ENCODE measurements at places on chromosomes 13 and 19. TPM values are rescaled to one million over a fixed set of nuclear protein-coding genes. Genes with fewer than 3 reads are reported as not detected.

GJB6 gene
- 11.0 TPM for total RNA-seq

LILRB5 gene
- not detected for total RNA-seq

GAPDHS gene
- not detected for total RNA-seq

SUGT1 gene
- 42.8 TPM for total RNA-seq

SHD gene
- not detected for total RNA-seq

SETDB2 gene
- total RNA-seq, result 14.3 TPM

ZSCAN1 gene
- not detected for total RNA-seq

GPC6 gene
- not detected for total RNA-seq

ARRDC5 gene
- total RNA-seq, result 0.26 TPM

MEIS3 gene
- not detected for total RNA-seq

ZNF229 gene
- 0.41 TPM for total RNA-seq

IL4I1 gene
- total RNA-seq, result 12.3 TPM

PPP1R13L gene
- 6.4 TPM for total RNA-seq

SERPINE3 gene
- total RNA-seq, result not detected

CYP2A6 gene
- not detected for total RNA-seq

CYP4F8 gene
- not detected for total RNA-seq

IL17D gene
- 0.15 TPM for total RNA-seq

PLVAP gene
- total RNA-seq, result not detected

ZNF763 gene
- 0.85 TPM for total RNA-seq

KCNC3 gene
- total RNA-seq, result 1.3 TPM

FFAR3 gene
- not detected for total RNA-seq

LCP1 gene
- 923 TPM for total RNA-seq

ETV2 gene
- total RNA-seq, result 1.9 TPM

HRC gene
- not detected for total RNA-seq

C3 gene
- total RNA-seq, result 0.67 TPM

OR4F17 gene
- not detected for total RNA-seq

C19orf38 gene
- 1.2 TPM for total RNA-seq

SOHLH2 gene
- not detected for total RNA-seq

ZNF836 gene
- total RNA-seq, result 12.6 TPM

GJA3 gene
- 0.75 TPM for total RNA-seq

FRY gene
- 1.2 TPM for total RNA-seq

KL gene
- total RNA-seq, result 0.23 TPM

HS6ST3 gene
- total RNA-seq, result not detected

METTL21C gene
- total RNA-seq, result not detected

DACT3 gene
- total RNA-seq, result 1.2 TPM

SPIB gene
- 0.66 TPM for total RNA-seq

KLK14 gene
- 0.61 TPM for total RNA-seq

ZNF571 gene
- 2.0 TPM for total RNA-seq

LAIR1 gene
- total RNA-seq, result 64.1 TPM

POU2F2 gene
- 17.7 TPM for total RNA-seq

WDR88 gene
- total RNA-seq, result not detected

TNFSF13B gene
- total RNA-seq, result 6.2 TPM

ZIC5 gene
- not detected for total RNA-seq

NAT14 gene
- 23.2 TPM for total RNA-seq
